Hindlimb muscle (tissue), 1 donor: ENCODE measurements at places on chromosomes 6 and 20.

DNA sequence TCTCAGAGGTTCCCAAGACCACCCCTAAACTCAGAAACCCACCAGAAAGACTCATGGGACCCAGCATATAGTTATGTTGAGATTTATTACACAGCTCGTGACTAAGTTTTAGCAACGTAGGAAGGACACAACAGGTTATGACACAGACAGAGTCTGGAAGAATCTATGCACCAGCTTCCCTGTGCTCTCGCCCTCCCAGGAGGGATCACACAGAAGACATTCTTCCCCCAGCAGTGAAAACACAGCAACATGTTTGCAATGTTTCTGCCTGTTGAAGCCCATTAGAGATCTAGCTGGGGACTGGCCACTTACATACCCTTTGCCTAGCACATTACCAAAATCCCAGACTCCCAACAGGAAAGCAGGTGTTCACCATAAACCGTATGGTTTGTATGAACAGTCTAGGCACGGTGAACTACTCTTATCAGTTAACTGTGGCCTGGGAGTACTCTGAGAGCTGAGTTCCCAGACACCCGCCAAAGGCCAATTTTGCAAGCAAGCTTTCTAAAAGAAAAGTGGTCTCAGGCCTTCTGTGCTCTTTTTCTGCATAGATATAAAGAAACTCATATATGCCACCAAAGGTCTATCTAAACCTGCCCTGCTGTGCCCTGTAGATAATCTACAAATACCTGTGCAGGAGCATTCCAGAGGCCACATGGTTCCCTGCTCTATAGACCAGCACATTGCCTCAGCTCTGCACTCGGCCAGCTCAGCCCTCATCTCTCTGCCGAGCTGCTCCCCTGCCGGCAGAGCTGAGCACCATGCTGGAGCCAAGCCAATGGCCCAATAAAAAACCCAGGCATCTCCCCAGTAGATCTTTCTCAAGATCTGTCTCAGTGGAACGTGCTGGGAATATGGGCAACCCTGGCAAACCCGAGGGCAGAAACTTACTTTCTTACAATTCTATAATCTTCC lies 69.6 kb upstream of the SMIM28 start:
- DNase-seq: no peak

GRCh38 chr6:157672726-157673412 lies 150.2 kb upstream of the SNX9 start:
- DNase-seq: no peak

DNA sequence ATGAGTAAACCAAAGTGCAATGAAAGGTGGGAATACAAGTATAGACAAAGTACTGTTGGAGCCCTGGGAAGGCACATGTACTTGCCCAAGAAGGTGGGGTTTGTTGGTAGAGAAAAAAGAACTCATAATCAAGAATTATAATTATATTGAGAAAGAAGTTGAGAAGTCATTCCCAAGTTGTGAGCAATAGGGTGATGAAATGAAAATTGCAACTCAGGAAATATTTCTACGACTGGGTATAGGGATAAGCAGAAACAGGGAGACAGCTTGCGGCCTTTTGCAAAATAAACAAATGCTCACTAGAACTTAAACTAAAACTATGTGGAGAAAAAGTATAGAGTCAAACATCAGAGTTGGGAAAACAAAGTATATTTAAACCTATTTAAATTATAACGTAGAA lies 250.7 kb upstream of the FAM83B start:
- no peak for DNase-seq

DNA sequence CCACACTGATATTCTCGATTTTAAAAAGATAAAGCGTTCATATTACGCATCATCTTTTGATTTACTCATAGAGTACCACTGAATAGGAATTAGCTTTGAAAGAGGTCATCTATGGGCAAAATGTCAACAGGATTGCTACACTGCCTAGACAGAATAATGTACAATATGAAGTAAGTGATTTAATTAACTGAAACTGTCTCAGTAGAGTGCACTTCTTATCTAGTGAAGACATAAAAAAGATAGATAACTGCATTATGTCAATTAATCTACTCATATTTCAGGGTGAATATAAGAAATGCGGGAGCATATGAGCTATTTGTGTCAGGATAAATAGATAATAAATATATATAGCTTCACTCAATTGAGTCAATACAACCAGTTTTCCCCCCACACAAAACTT lies 723.9 kb downstream of the EYS start:
- no peak for DNase-seq

GRCh38 chr6:71309656-71310055 lies 21.0 kb downstream of the OGFRL1 start:
- DNase-seq: no peak

GRCh38 chr6:26335231-26335630 lies 29.8 kb upstream of the BTN3A2 start:
- DNase-seq: no peak

DNA sequence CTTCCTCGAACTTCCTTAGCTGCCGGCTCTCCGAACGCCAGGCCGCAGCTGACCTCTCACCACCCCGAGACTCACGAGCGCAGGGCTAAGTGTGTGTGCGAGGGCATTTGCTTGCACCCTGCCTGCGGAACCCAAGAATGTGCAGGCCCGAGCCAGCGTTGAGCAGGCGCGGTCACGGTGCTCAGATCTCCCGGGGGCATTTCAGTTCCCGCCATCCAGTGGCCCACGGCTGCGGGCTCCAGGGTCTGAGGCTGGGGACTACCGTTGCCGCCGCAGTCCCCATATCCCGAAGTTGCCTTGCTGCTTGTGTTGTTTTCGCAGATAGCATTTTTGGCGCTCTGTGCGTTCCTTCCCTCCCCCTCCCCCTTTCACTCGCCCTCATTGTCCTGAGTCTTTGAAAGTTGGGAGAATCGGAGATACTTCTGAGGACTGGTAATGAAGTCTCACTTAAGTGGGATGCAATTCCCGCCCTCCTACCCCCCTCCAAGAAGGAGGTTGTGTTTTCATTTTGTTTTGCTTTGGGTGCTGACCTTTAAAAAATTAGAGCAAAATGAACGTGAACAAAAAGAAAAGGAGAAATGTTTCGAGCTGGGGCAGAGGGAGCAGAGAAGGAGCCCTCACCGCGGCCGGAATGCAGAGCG lies 1.7 kb downstream of the NR2E1 start:
- no peak for DNase-seq

DNA sequence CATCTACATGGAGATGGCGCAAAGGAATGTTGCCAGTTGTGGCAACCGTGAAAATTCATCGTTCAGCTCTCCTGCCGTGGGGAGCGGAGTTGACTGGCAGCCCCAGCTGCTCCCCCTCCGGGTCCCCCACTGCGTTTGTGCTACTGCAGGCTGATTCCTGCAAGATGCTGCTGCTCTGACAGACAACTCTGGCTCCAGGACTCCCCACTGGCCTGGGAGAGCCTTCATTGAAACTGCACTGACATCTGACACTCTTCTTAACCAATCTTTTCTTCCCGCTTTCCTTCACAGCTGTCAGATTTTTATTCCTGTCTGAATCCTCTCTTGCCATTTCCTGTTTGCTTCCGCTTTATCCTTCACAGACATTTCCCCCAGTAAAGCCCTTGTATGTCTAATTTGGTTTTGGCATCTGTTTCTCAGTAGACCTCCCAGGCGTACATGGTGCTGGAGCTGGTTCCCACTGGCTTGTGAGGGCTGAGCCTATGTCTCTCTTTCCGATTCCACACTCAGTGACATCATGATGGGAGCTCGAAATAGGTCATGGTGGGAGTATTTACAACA lies 9.5 kb upstream of the ATRN start:
- peak; percentile 56 for DNase-seq

GRCh38 chr20:53752583-53752970 lies 158.9 kb upstream of the ZNF217 start:
- DNase-seq: no peak

- no peak for DNase-seq
These were observed 16.5 kb downstream of the ACTR5 start for GRCh38 chr20:38764567-38765318.

DNA sequence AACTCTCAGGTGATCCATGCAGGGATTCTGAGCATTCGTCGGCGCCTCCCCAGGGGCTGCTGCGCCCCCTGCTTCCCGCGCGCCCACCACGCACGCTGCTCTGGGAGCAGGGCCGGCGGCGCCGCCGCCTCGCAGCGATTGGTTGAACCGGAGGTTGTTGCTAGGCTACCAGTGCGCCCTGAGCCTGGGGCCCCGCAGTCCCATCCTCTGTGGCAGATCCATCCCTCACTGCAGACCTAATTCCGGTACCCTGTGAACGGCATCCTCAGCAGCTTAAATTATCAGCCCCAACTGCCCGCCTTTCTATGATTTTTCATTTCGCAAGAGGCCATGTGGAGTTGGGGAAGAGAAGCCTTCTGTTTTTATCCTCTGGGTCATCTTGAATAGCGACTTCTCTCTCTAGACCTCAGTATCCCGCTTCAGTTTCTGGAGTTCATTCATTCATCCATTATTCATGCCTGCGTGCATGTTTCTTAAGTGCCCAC lies 15.4 kb downstream of the PNPLA1 start:
- no peak for DNase-seq

DNA sequence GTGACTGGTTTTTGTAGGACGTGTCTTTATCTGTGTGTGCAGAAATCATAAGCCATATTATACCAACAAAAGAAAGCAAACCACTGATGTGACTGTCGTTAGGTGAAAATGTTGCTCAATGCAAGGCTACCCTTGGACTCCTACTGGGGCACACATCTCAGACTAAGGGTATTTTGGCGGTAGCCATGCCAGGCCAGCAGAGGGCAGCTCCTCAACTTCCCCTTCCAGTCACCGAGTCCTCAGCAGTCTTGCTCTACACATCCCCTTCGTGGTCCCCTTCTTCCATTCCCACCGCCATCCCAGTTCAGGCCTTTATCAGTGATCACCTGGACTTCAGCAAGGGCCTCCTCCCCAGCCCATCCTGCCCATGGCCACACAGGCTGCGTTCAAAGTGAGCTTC lies 113.7 kb upstream of the GGTLC1 start:
- DNase-seq: no peak

- DNase-seq: no peak
These were observed 34.4 kb upstream of the GCLC start for GRCh38 chr6:53579338-53579737.

DNA sequence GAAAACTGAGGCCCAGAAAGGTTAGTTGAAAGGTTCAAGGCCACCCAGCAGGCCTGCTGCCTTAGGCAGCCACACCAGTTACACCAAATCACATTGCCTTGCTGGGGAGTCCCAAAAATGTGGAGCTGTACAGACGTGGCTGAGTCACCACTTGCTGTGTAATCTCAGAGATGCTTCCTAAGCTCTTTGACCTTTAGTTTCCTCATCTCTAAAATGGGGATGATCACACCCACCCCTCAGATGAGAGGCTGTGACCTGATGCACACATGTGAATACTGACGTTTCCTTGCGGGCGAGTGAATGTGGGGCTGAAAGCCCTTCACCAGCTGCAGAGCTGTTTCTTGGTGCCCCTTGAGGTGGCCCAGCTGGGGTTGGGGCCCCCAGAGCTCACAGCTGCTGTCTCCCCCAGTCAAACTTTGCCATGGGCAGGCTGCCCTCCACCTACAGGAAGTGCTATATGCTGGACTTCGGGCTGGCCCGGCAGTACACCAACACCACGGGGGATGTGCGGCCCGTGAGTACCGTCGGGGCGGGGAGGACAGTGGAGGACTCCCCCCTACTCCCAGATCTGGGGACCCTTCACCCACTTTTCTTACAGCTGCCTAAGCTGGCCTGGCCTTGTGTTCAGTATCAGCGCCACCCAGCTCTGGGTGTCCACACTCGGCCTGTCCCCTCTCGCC lies 11.0 kb downstream of the TTBK1 start:
- DNase-seq: no peak

DNA sequence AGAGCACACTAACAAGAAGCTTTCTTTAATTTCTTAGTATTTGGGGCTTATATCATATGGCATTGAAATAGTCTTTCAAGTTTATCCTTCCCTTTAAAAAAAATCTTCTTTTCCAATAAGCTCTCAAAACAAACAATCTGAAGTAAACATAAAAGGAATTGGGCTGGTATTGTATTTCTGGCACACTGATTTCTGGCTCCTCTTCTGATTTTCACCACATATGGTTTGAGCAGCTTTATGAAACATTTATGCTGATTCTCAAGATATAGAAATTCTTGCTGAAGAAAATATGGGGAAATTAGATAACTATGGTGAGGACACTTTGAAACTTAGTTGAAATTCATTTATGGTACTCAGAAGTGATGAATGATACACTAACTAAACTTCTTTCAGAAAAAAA lies 467.2 kb downstream of the TFAP2B start:
- DNase-seq: no peak

GRCh38 chr6:47321577-47321976 lies 11.9 kb upstream of the TNFRSF21 start:
- no peak for DNase-seq

GRCh38 chr6:145878591-145879295 lies 64.1 kb upstream of the FBXO30 start:
- DNase-seq: no peak

DNA sequence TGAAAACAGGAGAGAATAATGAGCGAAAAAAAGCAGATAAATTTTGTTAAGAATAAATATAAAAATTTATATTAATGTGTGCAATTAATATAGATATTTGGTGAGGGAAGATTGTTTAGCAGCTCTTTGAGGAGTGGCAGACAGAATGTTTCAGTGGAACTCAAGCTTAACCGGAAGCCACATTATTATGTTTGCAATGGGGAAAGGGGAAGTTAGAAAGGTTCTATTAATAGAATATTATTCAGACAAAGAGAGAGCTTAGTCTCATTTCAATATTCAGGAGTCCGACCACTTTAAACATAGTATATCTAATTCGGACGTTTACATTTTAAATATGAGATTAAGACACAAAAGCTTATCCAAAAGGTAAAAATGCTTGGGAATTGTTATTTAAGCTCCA lies 81.6 kb upstream of the KHDRBS2 start:
- no peak for DNase-seq

DNA sequence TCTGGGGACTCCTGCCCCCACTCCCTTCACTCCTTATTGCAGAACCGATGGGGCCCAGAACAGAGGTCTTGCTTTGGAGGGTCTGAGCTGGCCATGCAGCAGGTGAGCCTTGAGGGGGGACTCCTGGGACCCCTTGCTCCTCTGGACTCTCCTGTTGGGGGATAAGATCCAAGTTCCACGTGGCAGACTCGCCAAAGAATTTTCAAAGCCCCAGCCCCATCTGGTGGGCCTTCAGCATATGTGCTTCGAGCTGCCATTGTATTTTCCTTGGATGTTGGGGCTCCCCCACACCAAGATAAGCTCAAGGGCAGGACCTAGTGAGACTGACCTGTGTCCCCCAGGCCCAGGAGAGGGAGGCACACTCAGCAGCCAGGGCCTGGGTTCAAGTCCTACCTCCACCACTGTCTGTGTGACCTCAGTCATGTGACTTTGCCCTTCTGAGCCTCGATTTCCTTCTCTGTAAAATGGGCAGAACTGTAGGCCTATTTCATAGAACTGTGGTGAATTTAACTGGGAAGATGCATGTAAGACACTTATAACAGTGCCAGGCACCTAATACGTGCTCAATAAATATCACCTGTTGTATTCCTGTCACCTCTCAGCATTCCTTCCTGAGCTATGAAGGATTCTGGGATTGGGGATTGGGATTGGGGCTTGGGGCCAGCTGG lies 115.5 kb downstream of the VEGFA start:
- DNase-seq: no peak
